ENCODE measurements at places on chromosomes 3 and 15.

GRCh38 chr15:62913246-62913645 is 129.3 kb upstream of the TPM1 start:
- no peak for DNase-seq

DNA sequence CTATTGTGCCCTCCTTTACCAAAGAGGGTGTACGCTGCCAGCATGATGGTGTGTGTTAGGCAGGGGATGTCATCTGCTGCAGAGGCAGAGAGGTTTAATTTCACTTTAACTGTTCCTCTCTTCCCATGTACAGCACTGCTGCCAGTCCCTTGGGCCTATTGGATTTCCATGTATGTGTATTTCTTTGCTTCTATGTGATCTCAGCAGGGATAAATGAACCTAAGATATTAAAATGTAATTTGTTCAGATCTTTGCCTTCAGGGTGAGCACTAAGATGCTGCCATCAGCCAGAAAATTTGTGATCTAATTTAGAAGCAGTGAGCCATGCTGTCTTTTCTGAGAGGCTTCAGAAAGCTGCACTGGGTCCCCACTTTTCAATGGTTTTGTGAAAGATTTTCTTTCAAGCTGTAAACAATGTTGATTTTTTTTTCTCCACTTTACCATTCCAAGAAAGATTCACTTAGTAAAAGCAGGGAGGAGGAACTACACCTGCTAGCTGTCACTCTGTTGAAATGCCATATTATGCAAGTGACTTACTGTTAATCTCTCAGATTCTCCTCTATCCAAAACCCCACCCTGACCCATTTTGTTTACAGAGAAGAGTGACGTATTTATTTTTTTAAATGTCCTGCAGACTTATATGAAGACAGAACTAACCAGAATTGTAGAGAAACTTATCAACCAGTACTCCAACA is 261.9 kb downstream of the TBL1XR1 start:
- no peak for DNase-seq

- no peak for DNase-seq
These were observed 37.8 kb downstream of the MINDY4B start for GRCh38 chr3:150867434-150867833.

- no peak for DNase-seq
These were observed 2.3 kb upstream of the DLL4 start for GRCh38 chr15:40926659-40927494.

DNA sequence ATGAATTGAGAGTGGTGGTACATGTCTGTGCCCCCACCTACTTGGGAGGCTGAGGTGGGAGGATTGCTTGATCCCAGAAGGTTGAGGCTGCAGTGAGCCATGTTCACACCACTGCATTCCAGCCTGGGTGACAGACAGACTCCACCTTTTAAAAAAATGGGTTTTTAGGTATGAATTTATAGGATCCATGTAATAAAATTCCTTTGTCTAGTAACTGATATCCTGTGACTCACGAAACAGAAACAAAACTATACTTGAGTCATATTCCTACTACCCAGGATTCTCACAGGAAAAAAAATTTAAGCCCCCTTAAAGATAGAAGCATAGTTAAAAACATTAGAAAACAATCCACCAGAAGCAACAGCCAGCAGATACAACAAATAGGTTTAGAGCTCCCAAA is 10.0 kb upstream of the CRTC3 start:
- no peak for DNase-seq

- DNase-seq: no peak
These were observed 13.8 kb upstream of the POLR2M start for GRCh38 chr15:57692709-57693108.

DNA sequence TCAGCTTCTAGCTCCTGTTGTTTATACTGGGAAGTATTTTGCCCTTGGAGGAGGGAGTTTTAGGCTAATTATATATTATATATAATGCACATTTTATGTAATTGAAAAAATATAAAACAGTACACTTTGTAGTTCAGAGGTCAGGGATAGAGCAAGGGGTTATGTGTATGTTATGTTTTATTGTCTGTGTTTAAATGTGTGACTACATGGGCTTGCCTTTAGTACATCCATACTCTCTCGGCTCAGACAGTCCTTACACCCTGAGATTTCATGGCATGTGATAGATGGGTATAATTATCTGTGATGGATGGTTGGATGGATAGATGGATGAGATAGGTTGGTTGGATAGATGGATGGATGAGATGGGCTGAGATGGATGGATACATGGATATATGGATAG is 17.4 kb upstream of the ST3GAL6 start:
- no peak for DNase-seq

- DNase-seq: no peak
These were observed 217.6 kb downstream of the SLCO3A1 start for GRCh38 chr15:92071045-92071634.

DNA sequence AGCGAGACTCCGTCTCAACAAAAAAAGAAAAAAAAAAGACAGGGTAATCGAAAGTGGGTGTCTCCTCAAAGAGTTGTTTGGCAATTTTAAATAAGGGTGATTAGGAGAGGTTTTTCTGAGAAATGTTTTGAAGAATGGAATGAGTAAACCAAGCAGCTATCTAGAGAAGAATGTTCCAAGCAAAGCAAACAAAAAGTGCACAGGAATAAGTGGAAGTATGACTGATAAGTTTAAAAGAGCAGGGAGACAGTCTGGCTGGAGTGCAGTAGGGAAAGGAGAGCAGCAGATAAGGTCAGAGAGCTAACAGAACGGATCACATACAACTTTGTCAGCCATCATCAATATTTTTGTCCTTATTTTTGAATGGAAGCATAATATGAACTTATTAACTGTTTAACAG is 853.5 kb downstream of the TUSC7 start:
- no peak for DNase-seq

DNA sequence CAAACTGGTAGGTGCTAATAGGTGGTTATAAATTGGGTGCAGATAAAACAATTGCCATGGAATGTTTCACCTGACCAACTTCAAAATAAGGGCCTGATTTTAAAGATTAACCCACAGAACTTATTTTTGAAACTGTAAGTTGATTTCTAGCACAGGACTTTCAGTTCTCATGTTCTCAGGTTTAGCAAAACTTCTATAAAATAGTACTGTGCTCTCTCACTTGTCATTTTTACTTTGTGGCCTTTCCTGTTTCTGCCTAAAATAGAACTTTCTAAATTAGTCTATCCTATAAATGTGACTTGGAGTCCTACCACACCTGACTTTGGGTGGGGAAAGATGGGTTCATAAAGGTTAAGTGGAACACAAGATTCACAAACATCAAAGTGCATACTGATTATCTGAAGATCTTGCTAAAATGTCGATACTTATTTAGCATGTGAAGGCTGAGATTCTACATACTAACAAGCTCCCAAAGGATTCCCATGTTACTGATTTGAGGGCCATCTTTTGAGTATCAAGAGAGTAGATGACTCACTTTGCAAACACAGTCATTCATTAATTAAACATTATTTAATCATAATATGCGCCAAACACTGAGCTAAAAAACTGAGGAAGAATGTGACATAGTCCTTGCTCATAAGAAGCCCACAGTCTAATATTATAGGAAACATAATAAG is 38.6 kb downstream of the BTLA start:
- no peak for DNase-seq

DNA sequence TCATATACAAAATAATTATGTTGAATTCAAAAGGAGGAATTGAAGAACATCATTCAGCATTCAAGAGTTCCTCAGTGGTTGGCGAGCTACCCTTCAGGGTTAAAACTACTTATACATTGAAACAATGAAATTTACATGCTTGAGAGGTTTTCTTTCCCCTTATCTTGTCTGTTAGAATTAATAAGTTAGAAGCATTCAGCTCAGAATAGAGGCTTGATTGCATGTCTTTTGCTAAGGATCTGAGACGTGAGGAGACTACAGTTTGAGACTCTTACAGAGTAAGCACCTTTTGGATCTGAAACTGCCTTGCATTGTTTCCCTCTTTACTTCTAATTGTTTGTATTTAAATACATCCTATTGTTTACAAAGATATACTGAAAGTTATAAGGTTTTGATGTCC is 157.6 kb downstream of the NSUN3 start:
- no peak for DNase-seq

DNA sequence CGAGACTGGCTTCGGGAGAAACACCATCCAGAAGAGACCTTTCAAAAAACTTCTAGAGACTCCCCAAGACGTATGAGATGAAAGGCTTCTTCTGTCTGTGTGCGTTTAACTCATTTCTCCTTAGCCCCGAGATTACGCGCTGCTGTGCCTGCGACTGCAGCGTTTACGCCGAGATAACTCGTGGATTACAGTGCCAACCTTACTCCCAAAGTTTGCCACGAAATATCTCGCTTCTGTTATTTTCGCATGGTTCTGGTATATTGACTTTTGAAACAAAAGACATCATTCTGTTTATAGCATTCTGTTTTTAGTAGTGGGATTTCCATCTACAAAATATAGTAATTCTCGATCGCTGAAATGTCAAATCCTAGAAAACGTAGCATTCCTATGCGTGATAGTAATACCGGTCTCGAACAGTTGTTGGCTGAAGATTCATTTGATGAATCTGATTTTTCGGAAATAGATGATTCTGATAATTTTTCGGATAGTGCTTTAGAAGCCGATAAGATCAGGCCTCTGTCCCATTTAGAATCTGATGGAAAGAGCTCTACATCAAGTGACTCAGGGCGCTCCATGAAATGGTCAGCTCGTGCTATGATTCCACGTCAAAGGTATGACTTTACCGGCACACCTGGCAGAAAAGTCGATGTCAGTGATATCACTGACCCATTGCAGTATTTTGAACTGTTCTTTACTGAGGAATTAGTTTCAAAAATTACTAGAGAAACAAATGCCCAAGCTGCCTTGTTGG is 467 bp downstream of the PGBD4 start:
- DNase-seq: no peak

DNA sequence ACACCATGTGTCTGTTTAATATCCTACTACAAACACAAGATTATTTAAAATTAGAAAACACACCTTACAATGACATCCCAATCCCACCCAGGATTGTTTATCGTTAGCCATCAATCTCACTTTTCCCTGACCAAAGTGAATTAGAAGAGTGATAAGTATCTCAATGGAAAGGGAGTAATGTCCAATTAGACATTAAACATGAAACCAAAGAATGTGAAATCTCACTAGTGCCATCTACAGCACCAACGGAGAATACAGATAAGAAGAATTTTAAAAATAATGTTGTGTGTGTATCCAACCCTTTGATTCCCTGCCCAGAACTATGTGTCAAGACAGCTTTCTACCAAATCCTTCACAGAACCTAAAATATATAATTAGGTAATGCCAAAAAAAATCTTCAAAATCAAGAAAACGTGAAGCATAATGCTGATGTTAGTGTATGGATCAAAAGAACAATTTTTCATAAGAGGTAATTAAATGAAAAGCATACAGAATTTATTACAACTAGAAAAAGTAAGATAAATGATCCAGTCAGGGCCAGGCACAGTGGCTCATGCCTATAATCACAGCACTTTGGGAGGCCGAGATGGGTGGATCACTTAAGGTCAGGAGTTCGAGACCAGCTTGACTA is 64.2 kb downstream of the SCAPER start:
- DNase-seq: no peak

- no peak for DNase-seq
These were observed 201.1 kb downstream of the TLE3 start for GRCh38 chr15:69896606-69897005.

GRCh38 chr3:184691397-184692231 is 20.2 kb downstream of the MAGEF1 start:
- DNase-seq: no peak

- DNase-seq: no peak
These were observed 5.8 kb downstream of the TLE3 start for GRCh38 chr15:70091726-70092463.

DNA sequence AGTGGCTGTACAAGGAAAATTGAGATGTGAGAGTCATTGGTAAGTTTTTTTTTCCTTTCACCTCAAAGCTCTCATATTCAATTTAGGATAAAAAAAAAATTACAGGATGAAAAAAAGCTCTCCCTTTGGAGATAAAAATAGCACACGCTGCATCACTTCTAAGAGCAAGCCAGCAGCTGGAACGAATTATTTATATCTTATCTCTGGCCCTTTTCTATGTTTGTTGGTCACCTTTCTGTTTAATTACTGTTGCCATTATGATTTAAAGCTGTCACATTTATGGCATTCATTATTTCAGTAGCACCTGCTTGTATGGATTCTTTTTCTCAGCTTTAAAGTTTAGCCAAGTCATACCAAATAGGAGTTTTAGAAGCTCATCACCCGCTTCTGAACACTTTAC is 171.6 kb upstream of the PDZRN3 start:
- DNase-seq: no peak

DNA sequence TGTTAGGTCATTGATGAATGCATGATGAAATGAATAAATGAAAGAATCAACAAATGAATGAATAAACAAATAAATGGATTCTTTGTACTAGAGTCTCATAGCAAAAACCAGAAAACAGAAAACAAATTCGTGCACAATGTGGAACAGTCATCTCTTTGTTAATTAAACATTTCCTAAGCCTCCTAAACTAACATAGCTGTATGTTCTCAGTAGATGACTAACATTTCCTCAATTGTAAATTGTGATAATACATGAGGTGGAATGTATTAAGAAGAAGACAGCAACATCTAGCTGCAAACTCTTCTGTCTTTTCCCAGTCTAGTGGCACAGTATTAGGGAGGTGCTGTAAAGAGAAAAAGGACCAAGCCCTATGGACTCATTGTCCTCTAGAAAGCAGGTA is 1021.0 kb downstream of the MCTP2 start:
- DNase-seq: no peak

DNA sequence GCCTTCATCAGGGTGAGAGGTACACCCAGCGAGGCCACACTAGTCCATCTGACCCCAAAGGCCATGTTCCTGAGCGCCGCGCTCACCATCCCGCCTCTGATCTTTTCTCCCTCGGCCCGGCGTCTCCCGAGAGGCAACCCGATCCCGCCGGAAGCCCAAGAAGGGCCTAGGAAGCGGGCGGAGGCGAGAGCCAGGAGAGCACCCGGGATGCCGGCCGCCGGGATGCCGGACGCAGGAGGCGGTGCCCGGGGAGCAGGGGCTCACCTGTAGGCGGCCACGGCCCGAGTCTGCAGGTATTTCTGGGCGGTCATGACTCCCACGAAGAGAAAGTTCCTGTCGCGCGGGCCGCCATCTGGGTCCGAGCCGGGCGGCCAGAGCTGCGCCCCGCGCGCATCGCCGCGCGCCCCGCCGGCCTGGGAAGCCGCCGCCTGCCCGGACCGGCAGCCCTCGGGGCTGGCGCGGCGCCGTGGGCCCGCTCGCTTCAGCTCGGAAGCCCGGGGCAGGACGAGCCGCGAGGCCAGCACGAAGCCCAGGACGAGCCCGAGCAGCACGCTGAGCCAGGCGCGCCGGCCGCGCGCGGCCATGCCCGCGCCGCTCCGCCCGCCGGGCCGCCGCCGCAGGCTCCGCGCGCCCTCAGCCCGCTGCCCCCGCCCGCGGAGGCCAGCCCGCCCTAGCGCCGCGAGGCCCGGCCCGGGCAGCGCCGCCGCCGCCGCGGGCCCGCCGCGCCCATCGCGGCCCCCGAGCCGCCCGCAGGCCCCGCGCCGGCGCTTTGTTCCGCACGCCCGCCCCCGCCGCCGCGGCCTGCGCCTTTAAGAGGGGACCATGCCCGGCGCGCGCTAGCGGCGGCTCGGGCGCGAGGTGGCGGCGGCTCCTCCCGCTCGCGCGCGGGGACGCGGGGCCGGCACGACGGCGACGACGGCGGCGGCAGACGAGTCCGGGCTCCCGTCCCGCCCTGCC is 697 bp downstream of the CHSY1 start:
- no peak for DNase-seq

Data from cortex of kidney (tissue), 1 donor.